ENCODE measurements at places on chromosomes 4 and X. TPM values are rescaled to one million over a fixed set of nuclear protein-coding genes. Genes with fewer than 3 reads are reported as not detected.

CYLC1 gene
- total RNA-seq = not detected

TCEANC gene
- total RNA-seq = 3.9 TPM

SSX2 gene
- total RNA-seq = not detected

H2AZ1 gene
- total RNA-seq = 267 TPM

TMEM175 gene
- total RNA-seq = 15.9 TPM

ETDA gene
- total RNA-seq = not detected

SLC9B1 gene
- not detected for total RNA-seq

GLRA3 gene
- total RNA-seq = not detected

EGF gene
- 2.0 TPM for total RNA-seq

SMIM10 gene
- total RNA-seq = 1.6 TPM

SATL1 gene
- total RNA-seq = under 0.01 TPM

HHIP gene
- total RNA-seq = not detected

RASGEF1B gene
- total RNA-seq = 2.7 TPM

IL21 gene
- total RNA-seq = not detected

RAB40AL gene
- 2.0 TPM for total RNA-seq

TMSB15C gene
- 7.9 TPM for total RNA-seq

ARMCX1 gene
- 56.1 TPM for total RNA-seq

IL2RG gene
- not detected for total RNA-seq

LGI2 gene
- not detected for total RNA-seq

BCAP31 gene
- total RNA-seq = 146 TPM

PPARGC1A gene
- total RNA-seq = 0.11 TPM

UGT2B11 gene
- not detected for total RNA-seq

PGRMC1 gene
- 137 TPM for total RNA-seq

TCEAL6 gene
- total RNA-seq = not detected

F11 gene
- not detected for total RNA-seq

TMEM31 gene
- 0.39 TPM for total RNA-seq
